AG04450 (cell line): ENCODE measurements at places on chromosomes 5 and 9.

GRCh38 chr5:158384535-158385481 lies 525.9 kb upstream of the CLINT1 start:
- peak; percentile 75 for DNase-seq

- no peak for DNase-seq
Measured at GRCh38 chr9:75451045-75451444, 362.7 kb downstream of the OSTF1 start.

DNA sequence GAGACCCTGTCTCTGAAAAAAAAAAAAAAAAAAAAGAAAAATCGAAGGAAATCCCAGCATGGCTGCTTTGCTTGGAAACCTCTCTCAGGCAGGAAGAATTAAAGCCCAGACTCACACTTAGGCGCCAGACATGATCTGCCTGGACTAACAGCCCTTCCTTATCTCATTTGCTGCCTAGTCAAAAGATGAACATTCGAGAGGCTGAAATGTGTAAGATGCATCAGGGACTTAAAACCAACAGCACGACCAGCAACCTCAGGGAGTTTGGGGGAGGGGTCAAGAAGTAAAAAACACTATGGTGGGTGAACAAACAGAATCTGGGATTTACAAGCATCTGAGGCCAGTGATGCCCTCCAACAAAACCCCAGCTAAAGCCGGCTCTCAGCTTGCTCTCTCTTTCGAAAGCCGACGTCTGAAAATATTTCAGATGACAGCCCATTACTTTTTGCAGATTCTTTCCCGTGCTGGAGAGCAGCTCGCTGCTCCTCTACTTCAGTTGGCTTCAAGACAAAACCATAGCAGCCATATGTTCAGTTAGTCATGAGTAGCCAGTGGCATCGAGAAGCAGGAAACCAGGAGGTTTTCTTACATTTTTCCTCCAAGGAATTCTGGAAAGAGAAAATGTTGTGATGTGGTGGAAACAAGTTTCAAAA lies 249.9 kb downstream of the MARCHF11 start:
- DNase-seq = peak; percentile 67

DNA sequence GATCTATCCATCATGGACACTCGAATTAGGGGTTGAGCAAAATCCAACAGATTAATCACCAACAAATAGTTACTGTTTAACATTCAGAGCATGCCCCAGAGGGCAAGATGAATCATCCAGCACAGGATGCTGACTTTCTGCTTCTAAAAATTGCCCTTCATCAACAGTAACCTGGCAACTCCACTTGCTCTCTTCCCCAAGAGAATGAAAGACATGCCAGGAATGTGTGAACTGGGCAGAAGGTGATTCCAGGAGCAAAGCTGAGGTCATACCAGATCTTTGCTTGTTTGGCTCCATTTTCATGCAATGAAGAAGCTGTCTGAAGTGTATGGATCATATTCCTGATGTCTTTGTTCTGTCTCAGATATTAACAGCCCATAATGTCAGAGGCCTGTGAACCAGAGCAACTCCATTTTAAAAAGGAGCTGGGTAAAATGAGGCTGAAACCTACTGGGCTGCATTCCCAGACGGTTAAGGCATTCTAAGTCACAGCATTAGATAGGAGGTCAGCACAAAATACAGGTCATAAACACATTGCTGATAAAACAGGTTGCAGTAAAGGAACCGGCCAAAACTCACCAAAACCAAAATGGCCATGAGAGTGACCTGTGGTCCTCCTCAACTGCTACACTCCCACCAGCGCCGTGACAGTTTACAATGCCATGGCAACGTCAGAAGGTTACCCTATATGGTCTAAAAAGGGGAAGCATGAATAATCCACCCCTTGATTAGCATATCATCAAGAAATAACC lies 2.5 kb upstream of the ZNF367 start:
- peak; percentile 64 for DNase-seq

DNA sequence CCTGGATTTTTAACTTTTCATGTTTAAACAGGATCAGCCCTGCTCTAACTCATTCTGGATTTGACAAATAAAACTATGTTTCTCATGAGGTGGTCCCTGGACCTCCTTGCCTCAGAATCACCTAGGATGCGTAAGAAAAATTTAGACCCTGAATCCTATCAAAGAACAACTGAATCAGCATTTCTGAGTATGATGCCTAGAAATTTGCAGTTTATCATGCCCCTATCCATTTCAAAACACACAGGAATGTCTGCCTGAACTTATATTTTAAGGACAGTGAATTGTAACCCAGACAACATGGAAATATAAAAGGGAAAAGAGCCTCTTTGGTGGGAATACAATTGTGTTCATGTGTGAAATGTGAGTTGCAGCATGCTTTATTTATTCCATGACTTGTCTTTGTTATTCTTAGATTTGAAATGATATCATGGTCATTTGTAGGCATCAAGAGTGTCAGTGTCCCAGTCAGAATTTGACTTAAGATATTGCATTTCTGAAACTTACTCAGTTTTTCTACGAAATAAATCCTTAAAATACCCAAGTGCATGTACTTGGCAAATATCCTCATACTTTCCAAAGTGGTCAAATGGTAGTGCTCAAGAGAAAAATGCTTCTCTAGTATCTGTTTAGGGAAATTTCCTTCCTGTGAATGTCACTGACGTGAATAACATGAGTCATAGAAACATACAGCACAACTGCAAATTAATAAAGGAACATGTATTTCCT lies 144.3 kb downstream of the GIN1 start:
- DNase-seq = peak; percentile 27

GRCh38 chr5:83118471-83118870 lies 41.1 kb downstream of the XRCC4 start:
- no peak for DNase-seq

DNA sequence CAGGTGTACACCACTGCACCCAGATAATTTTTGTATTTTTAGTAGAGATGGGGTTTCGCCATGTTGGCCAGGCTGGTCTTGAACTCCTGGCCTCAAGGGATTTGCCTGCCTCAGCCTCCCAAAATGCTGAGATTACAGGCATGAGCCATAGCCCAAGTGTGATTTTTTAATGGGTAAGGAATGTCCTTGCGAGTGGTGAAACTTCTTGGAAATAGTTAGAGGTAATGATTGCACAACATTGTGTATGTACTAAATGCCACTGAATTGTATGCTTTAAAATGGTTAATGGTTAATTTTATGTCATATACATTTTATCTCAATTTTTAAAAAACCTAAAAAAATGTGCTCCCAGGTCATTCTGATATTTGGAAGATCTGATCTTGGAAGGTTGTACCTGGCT lies 59.9 kb upstream of the IL6ST start:
- DNase-seq = no peak

DNA sequence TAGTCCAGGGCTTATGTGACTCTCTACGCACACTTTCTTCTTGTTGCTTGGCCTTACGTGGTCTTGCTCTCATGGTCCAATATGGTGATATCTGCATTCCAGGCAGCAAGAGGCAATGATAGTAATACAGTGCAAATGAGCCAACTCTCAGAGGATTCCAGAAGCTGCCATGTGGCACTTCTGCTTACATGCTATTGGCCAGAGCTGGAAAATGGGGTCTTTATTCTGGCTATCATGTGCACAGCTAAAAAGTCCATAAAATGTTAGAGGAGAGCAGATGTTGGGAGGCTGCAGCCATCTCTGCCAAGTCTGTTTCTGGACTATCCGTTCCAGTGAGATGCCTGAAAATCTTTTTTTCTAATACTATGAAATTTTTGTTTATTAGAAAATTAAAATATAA lies 2.9 kb upstream of the SEPTIN8 start:
- DNase-seq = no peak

GRCh38 chr5:94857111-94857510 lies 238.6 kb downstream of the SLF1 start:
- DNase-seq = no peak

- DNase-seq = no peak
Measured at GRCh38 chr9:1962122-1962521, 53.0 kb upstream of the SMARCA2 start.

GRCh38 chr5:8079056-8079455 lies 210.1 kb downstream of the MTRR start:
- no peak for DNase-seq

GRCh38 chr9:133888048-133888808 lies 103.9 kb downstream of the VAV2 start:
- no peak for DNase-seq

- no peak for DNase-seq
Measured at GRCh38 chr5:108747774-108748400, at the start of gene FER. Gene FER, plus strand, starts transcription at chr5:108747897. Its CDS starts 50,286 bp downstream, at chr5:108798183.

DNA sequence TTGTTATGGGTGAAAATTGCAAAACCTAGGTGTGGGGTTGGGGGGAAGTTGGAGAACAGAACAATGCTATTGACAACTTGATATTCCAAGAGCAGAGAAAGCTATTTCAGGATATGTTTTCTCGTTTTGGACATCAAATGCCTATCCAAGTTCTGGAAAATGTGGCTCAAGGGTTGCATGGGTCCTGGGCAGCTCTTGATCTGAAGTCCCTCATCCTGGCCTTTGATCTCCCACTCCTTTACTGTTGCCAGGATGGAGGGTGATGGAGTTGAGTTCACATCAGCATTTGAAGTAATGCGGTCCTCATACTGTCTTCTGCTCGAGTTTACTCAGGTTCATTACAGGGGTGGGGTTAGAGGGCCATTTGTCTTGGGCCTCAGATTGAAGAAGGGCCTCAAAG lies 76.9 kb upstream of the RPS23 start:
- DNase-seq = no peak

GRCh38 chr9:117425566-117425965 lies 10.7 kb upstream of the ASTN2 start:
- no peak for DNase-seq

DNA sequence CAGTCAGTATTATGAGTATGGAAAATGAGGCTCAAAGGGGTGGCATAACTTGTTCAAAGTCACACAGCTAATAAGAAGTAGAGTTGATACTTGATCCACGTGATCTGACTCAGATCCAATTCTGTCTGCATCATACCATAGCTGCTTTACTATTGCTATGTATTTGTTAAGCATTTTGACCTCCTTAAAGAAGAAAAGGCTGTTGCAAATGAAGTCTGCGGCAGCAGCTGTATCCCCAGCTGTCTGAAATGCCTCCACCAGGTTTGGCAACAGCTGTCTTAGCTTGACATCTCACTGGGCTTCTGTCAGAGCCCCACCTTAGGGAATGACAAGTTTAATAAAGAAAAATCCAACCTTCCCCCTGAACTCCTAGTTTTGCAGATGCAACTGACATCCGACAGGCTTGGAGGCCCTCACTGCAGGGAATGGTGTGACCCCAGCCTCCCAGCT lies 75.6 kb upstream of the SLC44A1 start:
- DNase-seq = peak; percentile 71

DNA sequence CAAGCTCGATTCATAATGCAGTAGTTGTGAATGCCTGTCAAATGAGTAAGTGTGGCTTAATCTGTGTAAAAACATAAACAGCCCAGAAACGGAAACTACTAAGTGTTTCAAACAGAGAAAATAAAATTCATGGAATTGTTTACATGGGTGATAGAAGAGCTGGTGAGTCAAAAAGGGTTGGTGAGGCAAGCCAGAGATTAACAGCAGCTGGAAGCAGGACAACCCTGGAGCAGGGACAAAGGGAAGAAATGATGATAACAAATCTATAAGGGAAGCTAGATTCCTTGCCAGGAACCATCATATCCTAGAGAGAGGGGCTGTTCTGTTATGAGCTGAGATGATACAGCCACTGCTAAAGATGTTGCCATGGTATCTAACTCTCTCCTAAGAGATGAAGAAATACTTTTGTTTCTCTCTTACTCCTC lies 18.0 kb upstream of the PRR16 start:
- peak; percentile 79 for DNase-seq

GRCh38 chr5:174047472-174048099 lies 2.1 kb downstream of the NSG2 start:
- DNase-seq = no peak

- DNase-seq = no peak
Measured at GRCh38 chr5:16944816-16945562, 8.9 kb upstream of the MYO10 start.

DNA sequence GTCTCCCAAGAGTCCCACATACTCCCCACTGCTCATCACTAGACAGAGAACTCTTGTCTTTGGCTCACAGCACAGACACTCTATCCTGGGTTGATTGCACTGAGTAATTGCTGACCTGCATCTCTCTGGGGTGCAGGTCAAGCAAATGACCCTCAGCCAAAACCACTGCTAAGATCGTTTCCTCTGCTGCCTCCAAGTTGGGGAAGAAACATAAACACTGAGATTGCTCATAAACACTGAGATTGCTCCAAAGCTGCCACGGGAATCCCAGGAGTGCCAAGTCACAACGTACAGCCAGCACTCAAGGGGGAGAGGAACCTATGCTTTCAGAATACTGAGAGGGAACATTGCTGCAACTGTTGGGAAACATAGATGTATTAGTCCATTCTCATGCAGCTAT lies 1402.1 kb upstream of the ACO1 start:
- no peak for DNase-seq

DNA sequence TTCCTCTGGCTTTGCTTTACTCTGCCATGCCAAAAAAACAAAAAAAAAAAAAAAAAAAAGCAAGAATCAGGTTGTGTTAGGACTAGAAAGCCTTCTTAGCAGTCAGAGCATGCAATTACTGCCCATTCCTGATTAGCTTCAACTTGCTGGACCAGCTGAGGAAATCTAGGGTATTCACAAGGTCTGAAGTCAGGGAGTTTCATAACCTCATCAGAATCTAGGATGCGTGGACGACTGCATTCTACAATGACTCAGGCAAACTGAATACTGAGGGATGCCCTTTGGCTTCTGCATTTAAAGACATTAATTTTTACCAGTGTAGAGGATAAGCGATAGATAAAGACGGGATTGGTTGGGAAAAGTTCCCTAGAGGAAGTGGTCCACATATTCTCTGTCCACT lies 39.2 kb upstream of the SHOC1 start:
- DNase-seq = no peak

GRCh38 chr9:97980918-97981845 lies 2.0 kb upstream of the ANP32B start:
- DNase-seq = no peak

DNA sequence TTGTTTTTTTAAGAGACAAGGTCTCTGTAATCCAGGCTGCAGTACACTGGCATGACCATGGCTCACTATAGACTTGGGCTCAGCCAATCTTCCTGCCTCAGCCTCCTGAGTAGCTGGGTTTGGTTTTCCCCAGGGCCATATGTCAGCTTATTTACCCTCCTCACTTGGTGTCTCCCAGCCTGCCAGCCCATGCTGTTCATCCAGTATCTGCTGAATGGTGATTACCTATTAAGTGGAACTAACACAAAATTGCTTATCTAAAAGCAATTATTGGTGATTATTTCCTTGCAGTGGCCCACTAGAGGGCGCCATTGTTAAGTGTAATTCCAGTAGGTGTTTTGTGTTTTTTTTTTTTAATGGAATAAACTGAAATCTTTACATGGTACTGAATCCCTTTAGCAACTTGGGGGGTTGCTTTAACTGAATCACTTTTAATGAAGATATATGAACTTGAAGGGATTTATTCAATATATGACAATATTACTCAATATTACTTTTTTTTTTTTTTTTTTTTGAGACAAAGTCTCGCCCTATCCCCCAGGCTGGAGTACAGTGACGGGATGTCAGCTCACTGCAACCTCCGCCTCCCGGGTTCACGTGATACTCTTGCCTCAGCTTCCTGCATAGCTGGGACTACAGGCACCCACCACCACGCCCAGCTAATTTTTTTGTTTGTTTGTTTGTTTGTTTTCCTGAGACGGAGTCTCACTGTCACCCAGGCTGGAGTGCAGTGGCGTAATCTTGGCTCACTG lies 13.8 kb downstream of the EXOSC2 start:
- DNase-seq = peak; percentile 54

- no peak for DNase-seq
Measured at GRCh38 chr5:132499440-132500243, 9.1 kb upstream of the IRF1 start.

- peak; percentile 95 for DNase-seq
Measured at GRCh38 chr5:32504989-32505596, 60.6 kb upstream of the ZFR start.

GRCh38 chr5:173247510-173247909 lies 12.5 kb upstream of the NKX2-5 start:
- DNase-seq = no peak
